ENCODE measurements at places on chromosomes 13 and 19.

- DNase-seq, result no peak
These were observed 130.1 kb downstream of the RGCC start for GRCh38 chr13:41587490-41587889.

DNA sequence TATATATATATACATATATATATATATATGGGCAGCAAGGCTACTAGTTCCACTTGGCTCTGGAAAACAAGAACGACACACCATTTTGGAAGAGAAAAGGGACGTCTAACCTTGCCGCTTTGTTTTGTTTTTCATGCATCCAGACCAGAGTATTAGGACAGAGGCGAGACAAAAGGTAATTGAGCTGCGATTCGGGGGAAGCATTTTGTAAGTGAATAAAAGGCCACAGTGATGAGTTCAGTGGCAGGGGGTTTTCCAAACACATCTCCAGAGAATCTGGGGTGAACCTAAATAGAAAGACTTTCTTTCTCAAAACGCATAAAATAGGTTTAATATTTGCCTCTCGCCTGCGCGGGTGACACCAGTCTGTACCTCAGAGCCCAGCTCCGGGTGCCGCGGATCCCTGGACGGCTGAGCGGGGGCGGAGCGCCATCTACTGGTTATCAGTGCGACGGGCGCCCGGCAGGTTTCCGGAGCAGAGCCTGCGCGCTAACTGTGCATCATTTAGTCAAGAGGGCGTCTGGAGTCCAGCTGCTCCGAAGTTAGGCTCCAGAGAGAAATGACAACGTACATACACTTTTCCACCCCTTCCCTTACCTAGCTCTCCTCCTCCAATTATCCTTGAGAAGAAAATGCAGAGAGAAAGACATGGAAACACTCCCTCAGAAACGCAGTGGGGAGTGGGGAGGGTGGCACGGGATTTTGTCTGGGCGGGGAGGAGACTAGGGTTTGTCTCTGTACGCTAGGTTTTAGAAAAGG, 262.3 kb downstream of the TBC1D4 start:
- DNase-seq, result peak; percentile 5

DNA sequence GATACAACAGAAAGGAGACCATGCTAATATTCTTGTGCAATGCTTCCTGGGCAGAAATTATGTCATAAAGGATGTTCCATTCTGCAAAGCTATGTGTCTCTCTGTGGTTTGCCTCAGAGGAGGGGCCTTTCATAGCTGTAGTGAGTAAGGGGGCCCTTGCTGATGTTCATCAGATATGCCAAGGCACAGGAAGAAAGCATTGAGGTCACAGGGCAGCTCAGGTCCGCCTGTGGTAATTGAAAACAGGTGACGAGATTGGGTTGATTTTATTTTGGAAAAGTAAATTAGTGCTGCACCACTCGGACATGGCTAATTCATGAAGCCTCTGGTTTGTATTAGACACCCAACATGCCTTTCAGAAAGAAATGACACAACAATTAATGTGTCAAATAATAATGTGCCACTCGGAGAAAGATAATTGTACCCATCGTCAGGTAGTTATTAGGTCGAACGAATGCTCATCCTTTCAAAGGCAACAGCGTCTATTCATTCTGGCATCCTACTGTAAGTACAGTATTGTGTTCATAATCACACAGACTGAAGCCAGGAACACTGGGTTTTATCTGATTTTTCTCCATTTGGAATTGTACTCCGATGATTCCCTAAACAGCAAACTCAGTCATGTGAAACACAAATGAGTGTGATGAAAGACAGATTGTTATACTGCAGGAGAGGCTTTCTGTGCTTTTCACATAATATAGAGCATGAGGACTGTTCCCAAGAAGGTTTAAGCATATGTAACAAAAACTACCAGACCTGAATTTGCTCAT, 421.6 kb upstream of the KLF12 start:
- DNase-seq, result no peak

DNA sequence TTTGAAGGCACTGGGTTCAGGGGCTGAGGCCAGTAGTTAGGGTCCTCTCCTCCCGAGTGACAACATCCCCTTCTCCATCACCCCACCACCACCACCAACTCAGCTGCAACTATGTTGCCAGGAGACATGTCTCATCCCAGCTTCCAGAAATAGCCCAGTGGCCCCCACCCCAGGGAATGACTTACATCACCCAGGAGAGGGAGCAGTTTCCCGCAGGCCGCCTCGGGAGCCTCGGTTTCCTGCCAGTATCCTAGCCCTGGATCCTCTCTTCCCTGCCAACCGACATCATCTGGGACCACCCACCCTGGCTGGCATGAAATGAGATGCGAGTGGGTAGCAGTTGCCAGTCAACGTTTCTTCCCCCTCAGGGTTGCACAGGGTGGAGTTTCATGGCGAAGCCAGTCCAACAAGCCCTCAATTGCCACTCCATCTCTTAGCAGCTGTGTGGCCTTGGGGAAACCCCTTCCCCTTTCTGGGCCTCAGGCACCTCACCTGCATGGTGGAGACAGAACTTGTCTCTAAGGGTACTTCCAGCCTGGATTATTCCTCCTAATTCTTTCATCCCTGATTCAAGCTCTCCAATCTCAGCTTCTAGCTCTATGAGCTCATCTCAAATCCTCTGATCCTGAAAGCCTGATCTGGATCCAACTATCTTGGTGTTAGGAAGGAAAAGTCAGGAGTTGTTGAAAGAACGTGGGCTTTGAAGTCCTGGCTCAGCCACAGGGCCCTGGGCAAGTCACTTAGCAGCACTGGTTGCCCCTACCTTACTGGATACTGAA, 3.9 kb upstream of the GSK3A start:
- DNase-seq, result peak; percentile 50

DNA sequence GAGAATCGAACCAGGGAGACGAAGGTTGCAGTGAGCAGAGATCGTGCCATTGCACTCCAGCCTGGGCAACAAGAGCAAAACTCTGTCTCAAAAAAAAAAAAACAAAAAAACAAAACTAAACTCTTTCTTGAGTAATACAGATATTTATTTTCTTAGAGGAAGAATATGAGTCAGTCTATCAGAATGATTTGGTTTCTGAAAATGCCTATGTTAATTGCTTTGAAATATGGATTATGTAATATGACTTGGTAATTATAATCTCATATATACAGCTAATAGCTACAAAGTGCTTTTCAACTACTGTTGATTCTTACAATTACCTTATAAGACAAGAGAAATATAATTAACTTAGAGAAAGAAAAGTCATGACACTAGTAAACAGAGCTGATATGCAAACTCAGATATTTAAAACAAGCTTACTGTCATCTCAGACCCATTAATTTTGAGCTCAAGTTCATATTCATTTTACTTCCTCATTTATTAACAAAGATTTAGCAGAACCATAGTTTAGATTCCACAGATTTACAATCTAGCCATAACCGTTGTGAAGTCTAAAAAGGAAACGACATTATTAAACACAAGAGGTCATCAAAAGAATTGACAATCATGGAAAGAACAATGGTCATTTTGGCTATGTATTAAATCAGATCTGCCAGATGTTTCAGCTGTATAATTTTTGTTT, 88.0 kb downstream of the TBC1D4 start:
- DNase-seq, result no peak

DNA sequence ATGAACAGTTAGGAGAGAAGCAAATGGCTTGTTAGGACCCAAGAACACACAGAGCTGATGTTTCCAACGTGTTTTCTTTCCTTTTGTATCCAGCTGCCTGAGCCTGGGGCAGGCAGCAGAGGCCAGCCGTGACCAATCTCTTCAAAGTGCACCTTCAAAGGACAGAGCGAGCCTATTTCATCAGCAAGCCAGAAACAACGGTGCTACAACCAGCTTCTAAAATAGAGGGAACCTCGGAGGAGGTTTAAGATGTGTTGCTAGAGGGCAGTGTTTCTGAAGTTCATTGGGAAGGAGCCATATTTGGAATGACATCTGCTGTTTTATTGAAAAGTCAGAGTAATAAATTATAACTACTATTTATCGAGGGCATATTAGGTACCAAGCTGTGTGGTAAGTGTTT, 56.2 kb upstream of the RFC3 start:
- no peak for DNase-seq

DNA sequence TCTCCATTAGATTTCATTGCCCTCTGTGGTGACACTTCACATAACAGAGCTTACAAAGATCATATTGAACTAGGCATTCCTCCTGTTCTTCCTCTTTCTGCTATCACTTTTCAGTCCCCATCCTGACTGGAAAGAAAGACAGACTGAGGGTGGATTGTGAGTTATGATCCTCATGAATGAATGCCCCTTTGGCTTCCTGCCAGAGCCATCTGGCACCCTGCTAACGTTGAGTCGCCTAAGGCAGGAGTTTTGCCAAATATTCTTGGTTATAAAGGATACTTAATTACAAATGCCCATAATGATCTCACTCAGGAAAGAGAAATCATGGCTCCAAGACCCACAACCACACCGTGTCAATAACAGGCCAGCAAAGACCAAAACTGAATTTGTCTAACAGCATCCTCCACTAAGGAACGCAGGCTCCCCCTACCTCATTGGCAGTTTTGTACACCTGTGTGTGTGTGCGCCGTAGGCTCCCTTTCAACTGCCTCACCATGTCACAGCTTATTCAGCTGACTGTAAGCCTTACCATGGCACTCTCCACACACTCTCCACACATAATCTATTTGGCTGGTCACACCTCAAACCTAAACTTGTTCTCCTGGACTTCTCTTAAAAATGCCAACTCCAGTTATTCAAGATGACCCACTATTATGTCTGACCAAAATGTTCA, 15.5 kb downstream of the ZNF211 start:
- no peak for DNase-seq

GRCh38 chr13:35146686-35147085, 204.6 kb downstream of the NBEA start:
- DNase-seq, result no peak

DNA sequence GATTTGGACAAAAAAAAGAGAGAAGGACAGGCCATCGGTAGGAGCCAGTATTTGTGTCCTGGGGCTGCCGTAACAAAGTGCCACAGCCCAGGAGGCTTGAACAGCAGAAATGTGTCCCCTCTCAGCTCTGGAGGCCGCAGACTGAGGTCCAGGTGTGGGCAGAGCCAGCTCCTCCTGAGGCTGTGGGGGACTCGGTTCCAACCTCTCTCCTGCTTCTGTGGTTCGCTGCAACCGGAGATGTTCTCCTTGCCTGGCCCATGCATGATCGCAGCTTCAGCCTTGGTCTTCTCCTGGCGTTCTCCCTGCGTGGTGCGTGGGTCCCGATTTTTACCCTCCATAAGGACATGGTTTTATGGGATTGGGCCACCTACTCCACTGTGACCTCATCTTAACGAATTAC, 85.9 kb upstream of the SOX1 start:
- DNase-seq, result no peak

- DNase-seq, result no peak
These were observed 70.9 kb downstream of the KL start for GRCh38 chr13:33087091-33087490.

DNA sequence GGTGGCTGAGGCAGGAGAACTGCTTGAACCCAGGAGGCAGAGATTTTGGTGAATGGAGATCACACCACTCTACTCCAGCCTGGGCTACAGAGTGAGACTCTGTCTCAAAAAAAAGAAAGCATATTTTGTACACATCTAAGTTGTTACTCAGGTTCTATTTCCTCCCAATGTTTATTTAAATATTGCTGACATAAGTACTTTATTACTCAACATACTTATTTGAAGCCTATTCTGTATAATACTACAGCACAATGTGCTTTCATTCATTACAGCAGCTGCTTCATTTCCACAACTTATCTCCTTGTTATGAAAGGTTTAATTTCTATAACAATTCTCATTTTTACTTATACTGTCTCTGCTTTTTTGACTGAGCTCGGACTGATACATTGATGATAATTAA, 495.7 kb downstream of the SLITRK1 start:
- DNase-seq, result no peak

GRCh38 chr13:27081893-27082679, 89.5 kb downstream of the USP12 start:
- no peak for DNase-seq

DNA sequence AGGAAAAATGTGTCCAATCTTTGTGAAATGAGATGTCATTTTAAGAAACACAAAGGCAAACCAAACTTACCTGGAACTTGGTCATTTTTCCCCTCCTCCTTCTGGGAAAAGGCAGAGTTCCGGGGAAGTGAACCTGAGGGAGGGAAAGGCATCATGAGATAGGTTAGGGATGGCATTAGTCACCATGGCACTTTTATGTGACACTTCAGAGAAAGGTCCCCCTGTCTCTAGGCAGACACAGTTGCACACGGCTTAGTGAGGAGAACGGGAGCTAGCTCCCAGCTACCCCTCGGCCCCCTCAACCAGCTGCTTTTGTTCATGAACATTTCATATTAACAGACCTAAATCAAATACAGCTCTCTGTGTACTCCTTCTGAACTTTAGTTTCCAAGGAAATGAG, 1.5 kb downstream of the ZNF235 start:
- no peak for DNase-seq

DNA sequence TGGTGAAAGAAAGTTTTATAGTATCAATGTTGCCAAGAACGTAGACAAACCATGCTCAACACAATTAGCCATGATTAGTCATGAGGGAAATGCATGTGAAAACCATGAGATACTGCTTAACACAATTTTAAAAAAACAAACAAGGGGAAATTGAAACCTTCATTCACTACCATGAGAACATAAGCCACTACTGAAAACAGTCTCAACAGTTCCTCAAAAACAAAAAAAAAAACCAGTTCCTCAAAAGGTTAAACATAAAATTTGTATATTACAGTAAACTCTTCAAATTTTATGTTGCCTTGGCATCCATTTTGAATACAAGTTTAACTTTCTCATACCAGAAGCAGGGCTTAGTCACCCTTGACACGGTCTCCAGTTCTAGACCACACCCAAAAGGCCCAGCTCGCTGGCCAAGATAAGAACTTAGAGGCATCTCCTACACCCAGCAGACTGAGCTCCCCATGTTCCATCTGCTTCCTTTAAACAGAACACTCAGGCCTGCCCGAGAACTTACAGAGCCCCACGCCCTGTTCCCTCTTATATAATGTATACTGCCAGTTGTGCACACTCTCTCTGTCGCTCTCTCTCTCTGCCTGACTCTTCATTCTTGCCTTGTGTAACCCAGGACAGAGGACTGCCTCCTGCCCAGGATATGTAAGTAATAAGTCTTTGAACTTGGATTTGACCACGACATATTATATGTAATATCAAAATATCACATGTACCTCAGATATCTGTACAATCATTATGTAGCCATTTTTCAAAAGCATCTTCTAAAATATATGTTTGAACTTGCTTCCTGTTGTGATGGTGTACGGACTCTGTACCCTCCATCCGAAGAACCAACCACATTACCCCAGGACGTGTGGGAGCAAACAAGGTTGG, 67.4 kb downstream of the STK24 start:
- DNase-seq, result peak; percentile 75

DNA sequence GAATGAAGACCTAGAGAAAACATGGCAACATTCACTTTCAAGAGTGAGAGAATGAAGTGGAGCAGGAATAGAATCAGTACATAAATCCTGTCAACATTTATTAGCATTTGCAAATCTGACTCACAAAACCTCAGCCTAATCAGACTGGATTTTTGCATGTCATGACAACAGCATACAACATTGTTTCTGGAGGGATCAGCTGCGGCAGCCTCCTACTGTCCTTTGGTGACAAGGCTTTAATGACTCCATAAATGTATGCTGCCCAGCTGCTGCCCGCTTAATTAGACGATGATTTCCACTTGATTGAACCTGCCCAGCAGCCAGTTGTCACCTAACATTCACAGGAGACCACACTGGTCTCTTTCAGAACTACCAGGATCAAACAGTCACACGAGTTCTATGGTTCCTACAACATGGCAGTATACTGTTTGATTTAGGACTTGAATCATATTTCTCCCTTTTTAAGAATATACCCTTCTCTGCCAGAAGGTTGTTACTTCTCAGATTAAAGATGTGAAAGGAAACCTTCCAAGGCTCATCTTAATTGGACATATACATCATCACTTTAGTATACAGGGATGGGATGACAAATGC, 9.3 kb downstream of the EBPL start:
- DNase-seq, result no peak

Data from pulmonary artery endothelial cell (primary cell).